ENCODE measurements at places on chromosomes 5 and 9.

- no peak for DNase-seq
Measured at GRCh38 chr9:75743855-75744254, 146.6 kb upstream of the PCSK5 start.

- no peak for DNase-seq
Measured at GRCh38 chr5:142597546-142598337, 88.1 kb downstream of the FGF1 start.

DNA sequence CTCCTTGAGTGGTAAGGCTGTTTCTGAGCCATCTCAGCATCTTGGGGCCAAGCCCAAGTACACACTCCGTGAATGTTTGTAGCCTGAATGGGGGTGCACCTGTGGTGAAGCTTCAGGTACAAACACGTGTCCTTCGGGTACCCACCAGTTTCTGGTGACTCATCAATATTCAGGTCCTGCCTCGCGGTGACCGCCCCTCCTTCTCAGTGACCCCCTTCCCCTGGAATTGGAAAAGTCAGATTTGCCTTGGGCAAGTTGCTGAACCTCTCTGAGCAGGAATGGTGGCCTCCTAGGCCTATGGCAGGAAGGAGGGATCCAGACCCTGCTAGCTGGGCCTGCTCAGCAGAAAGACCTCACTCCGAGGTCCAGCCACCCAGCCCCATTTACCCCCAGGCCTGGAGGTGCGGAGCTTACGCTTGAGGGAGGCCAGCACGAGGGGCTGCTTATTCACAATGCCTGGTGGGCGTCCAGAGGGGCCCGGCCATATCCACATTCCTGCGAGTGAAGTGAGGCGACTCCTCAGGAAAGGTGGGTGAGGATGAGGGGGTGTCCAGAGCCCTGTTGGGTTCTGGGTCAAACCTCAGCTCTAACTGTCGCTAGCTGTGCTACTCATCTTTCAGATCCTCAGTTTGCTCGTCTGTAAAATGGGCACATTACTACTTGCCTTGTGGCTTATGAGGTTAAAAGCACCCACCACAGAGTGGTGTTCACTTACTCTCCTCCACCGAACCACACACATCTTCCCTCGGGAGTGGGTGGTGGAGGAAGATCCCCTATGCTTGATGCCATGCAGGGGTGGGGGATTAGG lies 7.0 kb downstream of the ADGRD2 start:
- DNase-seq: no peak

DNA sequence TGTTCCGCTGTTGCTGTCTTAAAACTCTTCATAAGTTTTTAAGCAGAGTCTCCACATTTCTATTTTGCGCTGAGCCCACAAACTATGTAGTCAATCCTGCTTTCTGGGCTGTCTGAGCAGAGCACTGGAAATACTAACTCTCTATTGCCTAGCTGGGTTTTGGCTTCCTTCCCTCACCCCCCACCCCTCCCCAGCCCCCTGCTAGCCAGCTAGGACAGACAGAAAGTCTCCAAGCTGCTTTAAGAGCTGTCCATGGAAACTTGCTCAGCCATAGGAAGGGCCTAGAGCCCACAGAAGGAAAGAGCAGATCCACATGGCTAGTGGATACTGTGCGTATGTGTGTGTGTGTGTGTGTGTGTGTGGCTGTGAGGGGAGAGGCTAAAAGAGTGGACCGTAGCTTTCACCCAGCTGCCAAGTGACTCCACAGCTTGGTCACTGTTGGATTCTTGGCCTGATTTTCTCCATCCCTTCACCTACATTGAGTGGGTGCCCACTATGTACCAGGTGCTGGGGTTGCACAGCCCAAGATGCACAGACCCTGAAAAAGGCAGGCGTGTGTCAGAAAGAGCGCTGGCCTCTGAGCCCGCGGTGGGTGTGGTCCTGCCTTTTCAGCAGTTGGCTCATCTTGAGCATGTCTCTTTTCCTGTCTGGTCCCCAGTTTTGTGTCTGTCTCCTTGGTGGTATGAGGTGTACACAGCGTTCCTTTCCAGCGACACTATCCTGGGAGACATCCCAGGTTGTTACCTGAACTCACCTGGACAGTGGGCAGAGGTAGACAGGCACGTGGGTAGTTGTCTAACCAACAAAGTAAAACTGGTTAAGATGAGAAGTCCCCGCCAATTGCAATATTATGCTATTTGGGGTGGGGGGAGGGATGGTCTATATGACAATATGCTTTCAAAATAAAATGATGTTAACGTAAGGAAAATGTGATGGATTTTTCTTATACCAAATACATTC lies 5.4 kb upstream of the NKX2-5 start:
- no peak for DNase-seq

- DNase-seq: no peak
Measured at GRCh38 chr5:108046955-108047670, 334.8 kb downstream of the FBXL17 start.

DNA sequence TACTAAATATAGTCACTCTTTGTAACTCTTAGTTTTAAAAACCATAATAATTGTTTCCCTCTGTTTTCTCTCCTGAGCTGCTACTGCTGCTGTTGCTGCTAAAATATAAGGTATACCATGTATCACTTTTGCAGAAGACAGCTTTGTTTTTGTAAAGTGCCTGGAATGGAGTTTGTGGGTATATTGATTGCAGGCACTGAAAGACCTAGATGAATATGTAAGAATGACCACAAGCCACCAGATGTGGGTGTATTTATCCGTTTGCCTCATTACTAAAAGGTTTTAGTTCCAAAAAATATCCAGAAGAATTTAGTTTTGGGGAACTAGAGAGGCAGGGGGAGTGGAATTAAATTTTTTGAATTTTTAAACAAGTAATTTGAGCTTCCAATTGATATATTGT lies 151.1 kb upstream of the CDKN2B start:
- DNase-seq: no peak

DNA sequence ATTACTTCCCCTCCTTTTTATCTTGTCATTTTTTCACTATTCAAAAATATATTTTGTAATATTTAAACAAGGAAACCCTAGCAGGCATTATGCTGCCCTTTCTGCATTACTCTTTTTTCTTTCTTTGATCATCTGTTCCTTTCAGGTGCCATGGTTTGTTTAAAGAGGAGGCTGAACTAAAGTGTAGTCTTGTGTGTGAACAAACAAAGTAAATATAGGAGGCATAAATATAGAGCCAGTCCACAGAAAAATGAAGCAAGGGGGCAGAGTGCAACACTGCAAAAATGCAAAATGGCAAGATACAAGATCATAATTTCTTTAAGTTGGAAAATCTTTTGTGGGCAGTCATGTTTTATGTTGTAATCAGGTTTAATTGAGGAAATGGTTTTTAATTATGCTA lies 947.3 kb upstream of the COX7C start:
- no peak for DNase-seq

- no peak for DNase-seq
Measured at GRCh38 chr5:6118691-6119090, 259.7 kb downstream of the MED10 start.

DNA sequence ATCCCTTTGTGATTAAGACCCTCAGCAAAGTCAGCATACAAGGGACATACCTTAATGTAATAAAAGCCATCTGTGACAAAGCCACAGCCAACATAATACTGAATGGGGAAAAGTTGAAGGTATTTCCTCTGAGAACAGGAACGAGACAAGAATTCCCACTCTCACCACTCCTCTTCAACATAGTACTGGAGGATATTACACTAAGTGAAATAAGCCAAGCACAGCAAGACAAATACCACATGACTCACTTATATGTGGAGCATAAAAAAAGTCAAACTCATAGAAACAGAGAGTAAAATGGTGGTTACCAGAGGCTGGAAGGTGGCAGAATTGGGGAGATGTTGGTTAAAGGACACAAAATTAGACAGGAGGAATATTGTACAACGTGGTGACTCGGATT lies 118.1 kb upstream of the NFIL3 start:
- DNase-seq: no peak

DNA sequence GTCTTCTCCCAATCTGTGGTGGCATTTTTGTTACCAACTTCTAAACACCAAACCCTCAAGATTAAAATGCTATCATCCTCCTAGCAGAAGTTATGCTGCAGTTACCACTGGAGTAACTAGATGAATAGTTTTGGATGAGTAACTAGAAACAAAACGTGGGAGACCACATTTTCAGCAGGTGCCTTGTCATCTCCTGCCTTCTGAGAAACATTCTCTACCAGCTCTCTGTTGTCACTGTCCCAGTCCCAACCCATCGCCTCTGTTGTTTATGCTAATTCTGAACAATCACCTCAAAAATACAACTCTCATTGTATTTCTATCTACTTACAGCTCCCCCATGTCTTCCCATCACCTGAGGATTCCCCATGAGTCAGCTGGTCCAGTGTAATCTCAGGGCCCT lies 652.5 kb upstream of the ADAMTS16 start:
- no peak for DNase-seq

- DNase-seq: no peak
Measured at GRCh38 chr5:40308867-40309266, 370.8 kb upstream of the PTGER4 start.

- DNase-seq: no peak
Measured at GRCh38 chr9:125466411-125466810, 204.8 kb downstream of the GAPVD1 start.

- no peak for DNase-seq
Measured at GRCh38 chr9:6356904-6357303, 28.7 kb downstream of the TPD52L3 start.

- no peak for DNase-seq
Measured at GRCh38 chr5:159695741-159696294, 220.5 kb upstream of the ADRA1B start.

DNA sequence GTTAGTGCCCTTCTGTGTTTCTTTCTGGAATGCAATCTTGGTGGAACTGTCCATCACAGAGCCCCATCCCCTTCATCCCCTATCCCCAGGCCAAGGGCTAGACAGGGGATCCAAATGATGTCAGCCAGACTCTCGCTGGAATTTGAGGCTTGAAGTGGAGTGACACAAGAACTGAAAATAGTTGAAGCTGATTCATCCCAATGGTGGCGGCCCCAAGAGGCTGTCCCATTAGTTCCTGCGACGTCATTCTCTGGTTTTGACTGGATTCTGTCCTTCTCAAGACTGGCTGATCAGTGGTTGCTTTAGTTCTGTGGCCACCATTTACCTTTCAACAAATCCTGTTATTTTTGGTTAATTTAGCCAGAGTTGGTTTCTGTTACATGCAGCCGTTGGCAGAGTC lies 59.9 kb downstream of the SUB1 start:
- DNase-seq: no peak

- no peak for DNase-seq
Measured at GRCh38 chr5:42668254-42668653, 88.4 kb upstream of the CCDC152 start.

- peak; percentile 89 for DNase-seq
Measured at GRCh38 chr5:74282490-74282889, 358.0 kb downstream of the ENC1 start.

- DNase-seq: no peak
Measured at GRCh38 chr5:9582406-9582805, 36.5 kb upstream of the SEMA5A start.

DNA sequence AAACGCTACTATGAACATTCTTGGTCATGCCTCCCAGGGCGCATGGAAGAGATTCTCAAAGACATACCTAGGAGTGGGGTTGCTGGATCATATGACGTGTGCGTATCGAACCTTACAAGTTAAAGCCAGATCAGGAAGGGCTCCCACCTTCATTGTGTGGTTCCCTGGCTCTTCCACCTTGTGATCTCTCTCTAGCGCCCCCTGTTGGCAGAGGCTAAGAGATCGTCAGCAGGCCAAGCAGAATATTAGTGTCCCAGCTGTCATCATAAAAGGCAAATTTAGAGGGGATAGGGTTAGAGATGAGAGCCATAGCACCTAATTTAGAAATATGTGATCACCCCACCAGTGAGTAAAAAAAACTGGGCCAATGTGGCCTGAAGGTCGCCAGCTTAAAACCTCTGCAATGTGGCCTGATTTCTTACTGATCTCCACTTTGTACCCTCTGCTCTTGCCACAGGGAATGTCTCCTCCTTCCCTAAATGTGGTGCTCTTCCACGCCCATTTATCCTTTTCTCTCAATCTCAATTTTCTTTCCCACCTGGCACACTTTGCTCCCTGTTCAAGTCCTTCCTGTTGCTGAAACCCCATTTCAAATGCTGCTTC lies 91.7 kb upstream of the SHB start:
- peak; percentile 19 for DNase-seq

- DNase-seq: no peak
Measured at GRCh38 chr5:56668996-56669395, 146.4 kb upstream of the MAP3K1 start.

DNA sequence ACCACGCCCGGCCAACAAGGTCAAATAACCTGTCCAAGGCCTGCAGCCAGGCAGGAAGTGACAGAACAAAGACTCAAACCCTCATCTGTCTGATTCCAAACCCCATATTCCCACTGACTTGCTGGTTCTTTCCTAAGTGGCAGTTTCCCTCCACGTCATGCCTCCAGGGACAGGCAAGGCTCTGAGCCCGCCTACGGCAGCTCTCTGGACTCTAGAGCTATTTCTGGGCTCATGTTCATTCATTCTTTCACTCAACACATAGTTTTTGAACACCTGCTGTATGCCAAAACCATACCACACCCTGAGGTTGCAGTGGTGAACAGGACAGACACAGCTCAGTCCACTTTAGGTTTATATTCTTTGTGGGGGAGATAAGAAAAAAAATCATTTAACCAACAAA lies 5.2 kb upstream of the FBP1 start:
- no peak for DNase-seq

DNA sequence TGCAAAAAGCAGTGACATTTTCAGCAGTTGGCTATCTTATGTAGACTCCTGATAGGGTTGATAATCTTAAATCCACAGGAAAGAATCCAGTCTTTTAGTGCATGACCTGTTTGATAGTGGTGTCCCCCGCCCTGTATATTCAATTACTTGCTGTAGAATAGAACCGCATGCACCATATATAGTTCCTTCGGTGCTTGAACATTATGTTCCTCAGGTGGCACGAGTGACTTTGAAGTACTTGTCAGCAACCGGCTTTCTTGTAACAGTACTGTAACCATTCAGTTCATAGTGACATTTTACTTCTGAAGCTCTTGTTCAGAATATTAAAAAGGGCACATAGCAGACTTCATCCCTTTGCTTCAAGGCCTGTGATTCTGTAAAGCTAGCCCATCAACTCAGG lies 163.2 kb upstream of the KLF9 start:
- DNase-seq: no peak

GRCh38 chr5:151079838-151080612 lies 809 bp downstream of the TNIP1 start:
- DNase-seq: no peak

GRCh38 chr5:169788168-169788567 lies 151.1 kb downstream of the DOCK2 start:
- DNase-seq: no peak

DNA sequence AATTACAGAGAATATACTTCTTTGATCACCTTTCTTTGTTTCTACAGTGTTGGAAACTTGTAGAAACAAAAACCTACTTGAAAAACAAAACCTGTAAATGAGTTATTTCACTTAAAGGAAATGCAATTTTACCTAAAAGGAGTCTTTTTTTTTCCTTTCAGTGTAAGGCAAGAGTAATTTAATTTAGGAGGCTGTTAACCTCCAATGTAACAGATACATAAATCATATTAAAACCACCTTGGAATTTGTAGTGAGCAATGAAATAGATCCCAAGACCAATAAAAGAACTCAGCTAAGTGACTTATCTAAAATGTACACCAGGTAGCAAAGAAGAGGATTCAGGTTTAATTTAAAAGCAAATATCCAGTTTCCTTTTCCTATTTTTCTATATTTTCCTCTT lies 524.8 kb downstream of the CSNK1G3 start:
- no peak for DNase-seq

GRCh38 chr9:129697656-129698253 lies 32.3 kb downstream of the PRRX2 start:
- DNase-seq: no peak

All from bone marrow (tissue), 2 donors.